ENCODE measurements at places on chromosomes 13 and 19. TPM values are rescaled to one million over a fixed set of nuclear protein-coding genes. Genes with fewer than 3 reads are reported as not detected.

GRCh38 chr13:95260031-95260525 lies 41.2 kb downstream of the ABCC4 start:
- H3K36me3 ChIP-seq, result no peaks in the 10 kb centered on the region
- no peak for DNase-seq
- H3K4me1 ChIP-seq, result no peaks in the 10 kb centered on the region
- H3K27me3 ChIP-seq, result no peaks in the 10 kb centered on the region
- no peak overlapping the region for H3K4me3 ChIP-seq
- no peak overlapping the region for H3K27ac ChIP-seq

DNA sequence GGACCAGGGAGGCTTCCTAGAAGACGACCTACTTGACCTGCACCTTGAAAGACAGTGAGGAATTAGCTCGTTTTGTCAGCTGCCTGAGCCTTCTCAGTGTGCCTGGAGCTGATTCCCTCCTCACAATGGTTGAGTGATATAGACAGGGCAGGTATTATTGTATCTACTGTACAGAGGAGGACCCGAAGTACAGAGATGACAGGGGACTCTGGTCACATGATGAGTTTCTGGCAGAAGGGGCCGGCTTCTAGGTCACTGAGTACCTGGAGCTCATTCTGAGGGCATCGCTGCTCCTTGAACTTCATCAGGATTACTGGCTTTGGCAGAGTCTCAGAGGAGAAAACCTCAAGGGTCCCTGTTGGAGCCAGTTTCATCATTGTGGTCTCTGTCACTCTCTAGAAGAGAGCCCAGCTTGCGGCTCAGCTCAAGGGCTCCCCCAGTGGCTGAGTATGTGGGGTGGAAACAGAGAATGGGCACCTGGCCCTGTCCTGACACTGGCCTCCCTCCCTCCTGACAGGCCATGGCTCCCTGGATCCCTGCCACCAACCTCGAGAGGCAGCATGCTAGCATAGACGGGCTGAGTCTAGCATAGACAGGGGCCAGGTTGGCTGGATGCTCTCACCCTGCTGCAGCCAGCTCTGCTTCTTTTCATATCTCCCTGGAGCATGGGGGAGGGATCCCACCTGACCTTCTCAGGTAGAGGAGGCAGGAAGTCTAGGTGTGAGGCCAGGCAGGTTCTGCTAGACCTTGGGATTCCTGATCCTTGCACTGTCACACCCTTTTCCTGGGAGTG lies 38.7 kb downstream of the NFIX start:
- H3K36me3 ChIP-seq, result no peaks in the 10 kb centered on the region
- peaks cover 91% of the 10 kb centered on the region for H3K4me1 ChIP-seq
- H3K27ac ChIP-seq, result peak overlapping the region; percentile 93
- peak; percentile 97 for DNase-seq

- H3K27ac ChIP-seq, result no peak overlapping the region
- H3K4me1 ChIP-seq, result no peaks in the 10 kb centered on the region
- peak; percentile 63 for DNase-seq
- H3K27me3 ChIP-seq, result no peaks in the 10 kb centered on the region
Observed at GRCh38 chr13:109145631-109146030, 516.2 kb downstream of the MYO16 start.

GZMM gene
- not detected for total RNA-seq

- DNase-seq, result no peak
- no peak overlapping the region for H3K4me3 ChIP-seq
- no peaks in the 10 kb centered on the region for H3K4me1 ChIP-seq
- H3K27me3 ChIP-seq, result no peaks in the 10 kb centered on the region
- H3K36me3 ChIP-seq, result no peaks in the 10 kb centered on the region
- H3K27ac ChIP-seq, result no peak overlapping the region
Observed at GRCh38 chr13:85141401-85141800, 657.8 kb downstream of the SLITRK6 start.

DNA sequence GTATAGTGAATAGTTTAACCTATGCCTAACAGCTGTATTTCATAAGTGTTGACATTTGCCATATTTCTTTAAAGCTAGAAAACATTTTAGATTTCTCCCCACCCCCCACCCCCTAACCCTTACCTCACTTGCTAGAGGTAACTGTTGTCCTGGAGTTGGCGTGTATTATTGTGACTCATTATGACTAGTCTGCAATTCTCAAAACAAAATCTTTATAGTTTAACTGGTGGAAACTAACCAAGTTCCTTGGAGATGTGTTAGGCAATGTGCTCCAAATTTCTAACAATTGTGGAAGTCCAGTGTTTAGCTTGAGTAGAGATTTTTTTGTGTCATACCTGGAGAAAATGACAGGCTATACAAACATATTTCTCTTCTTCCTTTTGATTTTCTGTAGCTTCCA lies 38.0 kb downstream of the KCTD4 start:
- peaks cover 10% of the 10 kb centered on the region for H3K4me1 ChIP-seq
- H3K4me3 ChIP-seq, result no peak overlapping the region
- no peak overlapping the region for H3K27ac ChIP-seq
- H3K27me3 ChIP-seq, result no peaks in the 10 kb centered on the region
- DNase-seq, result no peak

- no peak for DNase-seq
- H3K4me3 ChIP-seq, result no peak overlapping the region
- H3K27me3 ChIP-seq, result no peaks in the 10 kb centered on the region
- H3K27ac ChIP-seq, result no peak overlapping the region
- no peaks in the 10 kb centered on the region for H3K36me3 ChIP-seq
- no peaks in the 10 kb centered on the region for H3K4me1 ChIP-seq
Observed at GRCh38 chr13:109200556-109200955, 571.1 kb downstream of the MYO16 start.

GRCh38 chr19:32053376-32053775 lies 292.0 kb upstream of the ZNF507 start:
- no peak overlapping the region for H3K4me3 ChIP-seq
- H3K27ac ChIP-seq, result no peak overlapping the region
- H3K4me1 ChIP-seq, result no peaks in the 10 kb centered on the region

RNF113B gene
- total RNA-seq, result not detected

KASH5 gene
- not detected for total RNA-seq

SETDB2 gene
- total RNA-seq, result 27.4 TPM

DNA sequence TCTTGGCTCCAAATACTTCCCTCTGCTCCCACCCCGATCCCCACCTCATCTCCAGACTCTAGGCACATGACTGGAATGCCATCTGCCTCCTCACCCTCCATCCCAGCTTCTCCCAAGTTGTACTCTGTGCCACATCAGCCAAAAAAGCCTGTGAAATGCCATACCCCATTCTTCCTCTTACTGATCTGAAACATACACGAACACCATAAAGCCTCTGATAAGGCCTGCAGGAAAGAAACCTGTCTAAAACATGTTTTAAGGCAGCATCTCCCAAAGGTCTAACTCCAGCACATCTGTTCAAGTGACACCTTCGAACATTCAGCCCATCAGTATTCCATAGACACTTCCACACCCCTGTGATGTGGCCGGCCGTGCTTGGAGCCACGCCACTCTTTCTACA lies 5.6 kb downstream of the GRIK5 start:
- no peaks in the 10 kb centered on the region for H3K27me3 ChIP-seq
- no peak overlapping the region for H3K4me3 ChIP-seq

DNA sequence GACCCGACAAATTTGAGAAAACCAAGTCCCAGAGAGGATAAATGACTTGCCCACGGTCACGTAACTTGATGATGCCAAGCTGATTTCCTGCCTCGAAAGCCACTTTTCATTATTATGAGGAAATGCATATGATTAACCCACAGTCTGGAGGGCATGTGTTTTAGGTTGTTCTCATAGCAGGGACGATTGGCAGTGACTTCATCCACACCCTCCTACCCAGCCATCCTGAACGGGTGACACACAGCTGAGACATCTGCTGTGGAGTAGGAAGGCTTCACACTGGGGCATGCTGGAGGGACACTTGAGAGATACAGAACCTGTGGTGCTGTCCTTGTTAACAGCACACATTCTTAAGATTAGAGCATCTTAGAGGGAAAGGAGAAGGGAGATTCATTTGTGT lies 65.4 kb upstream of the WDFY2 start:
- H3K36me3 ChIP-seq, result no peaks in the 10 kb centered on the region
- no peaks in the 10 kb centered on the region for H3K4me1 ChIP-seq
- DNase-seq, result no peak
- no peaks in the 10 kb centered on the region for H3K27me3 ChIP-seq

DNA sequence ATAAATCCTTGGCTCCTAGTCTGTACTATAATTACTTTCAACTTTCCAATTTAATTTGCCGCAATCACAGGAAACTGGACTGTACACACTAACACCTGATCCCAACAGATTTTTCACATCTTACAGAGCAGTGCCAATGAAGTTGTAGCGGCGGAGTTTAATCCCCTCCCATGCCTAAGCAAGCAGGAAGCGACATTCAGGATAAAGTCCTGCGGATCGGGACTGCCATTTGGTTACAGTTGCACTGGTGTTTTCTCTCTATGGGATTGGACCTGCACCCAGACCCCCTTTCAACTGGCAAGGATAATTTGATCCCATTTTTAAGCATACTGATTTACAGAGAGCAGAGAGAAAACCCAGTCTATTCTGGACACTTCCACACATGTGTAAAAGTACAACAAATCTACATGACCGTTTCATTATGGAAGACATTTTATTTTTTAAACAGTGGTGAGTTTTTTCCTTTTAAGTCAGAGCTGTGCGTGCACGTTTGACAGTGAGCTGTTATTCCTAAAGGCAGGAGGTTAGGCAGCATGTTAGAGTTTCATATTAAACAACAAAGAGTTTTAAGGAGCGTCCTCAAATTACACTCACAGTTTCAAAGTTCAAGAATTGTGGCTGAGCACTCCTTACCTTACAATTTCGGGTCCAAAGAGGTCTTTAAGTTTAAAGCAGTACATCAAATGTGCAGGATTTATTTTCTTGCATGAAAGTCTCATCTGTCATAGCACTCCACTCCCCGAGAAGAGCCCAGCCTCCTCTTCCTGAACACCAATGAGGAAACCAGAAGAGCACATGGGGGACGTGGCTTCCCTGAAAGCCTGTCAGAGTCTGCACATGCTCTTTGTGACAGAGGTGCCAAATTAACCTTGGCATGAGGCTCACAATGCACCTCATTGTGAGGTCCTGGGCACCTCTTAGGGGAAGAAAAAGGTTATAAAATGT lies 141.6 kb upstream of the RFC3 start:
- no peaks in the 10 kb centered on the region for H3K27me3 ChIP-seq
- no peak overlapping the region for H3K27ac ChIP-seq
- peak; percentile 55 for DNase-seq
- peaks cover 10% of the 10 kb centered on the region for H3K4me1 ChIP-seq

- H3K27ac ChIP-seq, result no peak overlapping the region
- no peaks in the 10 kb centered on the region for H3K36me3 ChIP-seq
- no peaks in the 10 kb centered on the region for H3K27me3 ChIP-seq
- no peak for DNase-seq
- H3K4me3 ChIP-seq, result no peak overlapping the region
- no peaks in the 10 kb centered on the region for H3K4me1 ChIP-seq
Observed at GRCh38 chr13:44417446-44417845, 43.8 kb downstream of the SERP2 start.

KLF5 gene
- total RNA-seq, result 15.6 TPM

DNA sequence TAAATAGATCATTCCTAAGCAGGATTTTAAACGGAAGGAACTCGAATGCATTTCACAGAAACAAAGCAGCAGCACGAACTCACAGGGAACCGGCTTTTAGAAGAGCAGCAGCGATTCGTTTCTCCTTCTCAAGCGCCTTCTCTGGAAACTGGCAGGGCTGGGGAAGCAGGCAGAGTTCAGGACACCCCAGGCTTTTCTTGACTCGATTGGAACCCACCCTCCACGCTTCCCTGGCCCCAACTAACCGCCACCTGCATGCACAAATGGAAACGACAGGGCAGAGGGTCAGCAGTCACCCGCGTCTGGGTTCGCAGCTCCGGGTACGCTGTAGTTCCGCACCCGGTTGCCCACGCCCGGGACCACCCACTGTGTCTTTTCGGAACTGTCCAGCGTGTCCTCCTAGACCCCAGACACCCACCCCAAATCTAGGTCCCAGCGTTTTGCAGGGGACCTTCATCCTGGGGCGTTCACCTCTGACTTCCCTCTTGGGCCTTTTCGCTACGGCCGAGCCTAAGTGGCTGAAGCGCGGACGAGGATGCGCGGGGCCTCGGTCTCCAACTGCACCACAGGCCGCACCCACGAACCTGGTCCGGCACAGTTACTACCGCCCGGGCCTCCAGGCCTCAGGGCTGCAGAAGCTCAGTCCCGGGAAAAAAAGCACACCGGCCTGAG lies 500 bp downstream of the ZFP30 start:
- DNase-seq, result peak; percentile 24
- H3K4me1 ChIP-seq, result peaks cover 11% of the 10 kb centered on the region
- peak overlapping the region; percentile 90 for H3K27ac ChIP-seq

ZNF69 gene
- 20.0 TPM for total RNA-seq

- no peaks in the 10 kb centered on the region for H3K36me3 ChIP-seq
- no peak for DNase-seq
- H3K27me3 ChIP-seq, result no peaks in the 10 kb centered on the region
- H3K4me1 ChIP-seq, result peaks cover 84% of the 10 kb centered on the region
- H3K4me3 ChIP-seq, result no peak overlapping the region
Observed at GRCh38 chr19:16588824-16589577, 16.8 kb upstream of the SLC35E1 start.

DNA sequence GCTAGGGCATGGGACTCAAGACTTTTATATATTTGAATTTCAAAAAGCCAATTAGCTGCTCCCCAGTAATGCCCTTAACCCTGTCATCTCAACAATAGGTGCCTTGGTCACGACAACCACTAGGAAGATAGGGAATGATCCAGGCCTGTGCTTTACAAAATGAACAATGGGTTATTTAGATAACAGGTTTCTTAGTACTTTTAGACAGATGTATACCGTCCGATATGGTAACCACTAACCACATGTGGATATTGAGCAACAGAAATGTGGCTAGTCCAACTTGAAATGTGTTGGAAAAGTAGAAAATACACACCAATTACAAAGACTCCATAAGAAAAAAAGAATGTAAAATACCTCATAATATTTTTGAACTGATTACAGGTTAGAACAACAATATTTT lies 201.2 kb downstream of the LHFPL6 start:
- no peaks in the 10 kb centered on the region for H3K36me3 ChIP-seq
- H3K27me3 ChIP-seq, result no peaks in the 10 kb centered on the region
- peaks cover 6% of the 10 kb centered on the region for H3K4me1 ChIP-seq

- H3K27me3 ChIP-seq, result no peaks in the 10 kb centered on the region
- H3K4me1 ChIP-seq, result no peaks in the 10 kb centered on the region
- no peak overlapping the region for H3K27ac ChIP-seq
- DNase-seq, result no peak
- no peaks in the 10 kb centered on the region for H3K36me3 ChIP-seq
Observed at GRCh38 chr13:46401432-46401831, 14.4 kb upstream of the RUBCNL start.

GRCh38 chr19:38021352-38021751 lies 114.3 kb downstream of the SIPA1L3 start:
- H3K27me3 ChIP-seq, result no peaks in the 10 kb centered on the region
- H3K4me3 ChIP-seq, result no peak overlapping the region
- DNase-seq, result no peak
- no peak overlapping the region for H3K27ac ChIP-seq

GRCh38 chr19:48615231-48616040 lies 560 bp upstream of the FAM83E start:
- H3K27me3 ChIP-seq, result no peaks in the 10 kb centered on the region
- no peak overlapping the region for H3K27ac ChIP-seq
- no peak for DNase-seq
- peaks cover 26% of the 10 kb centered on the region for H3K36me3 ChIP-seq
